Stimulated activated CD4-positive, alpha-beta T cell treated with anti-CD3 and anti-CD28 coated beads, Interleukin-4, amount 100 ng/mL, for 1 hour (primary cell): ENCODE measurements at places on chromosomes 5 and 9.

DNA sequence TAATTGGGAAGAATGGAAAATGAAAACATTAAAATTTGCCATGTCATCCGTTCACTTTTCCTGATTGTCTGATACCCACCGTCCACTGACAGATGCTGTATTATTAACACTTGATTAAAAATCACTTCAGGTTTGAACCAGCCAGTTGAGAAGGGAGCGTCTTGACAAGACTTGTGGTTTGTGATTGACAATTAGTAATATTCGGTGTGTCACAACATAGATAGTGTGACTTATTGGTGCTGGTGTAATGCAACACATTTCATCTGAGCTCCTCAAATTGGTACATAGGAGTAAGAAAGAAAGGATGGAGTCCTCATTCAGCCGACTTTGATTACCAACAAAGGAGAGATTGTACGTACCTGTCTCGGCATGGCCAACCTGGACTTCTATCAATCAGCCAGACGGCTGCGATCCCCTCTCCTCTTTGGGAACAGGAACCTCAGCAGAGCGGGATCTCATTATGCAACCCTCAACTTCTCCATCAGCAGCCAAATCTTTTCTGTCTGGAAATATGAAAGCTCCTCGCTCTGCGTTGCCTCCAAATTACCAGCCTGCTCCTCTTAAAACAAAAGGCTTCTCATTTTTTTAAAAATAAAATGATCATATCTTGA lies 211.7 kb upstream of the MVB12B start:
- DNase-seq, result no peak

- DNase-seq, result no peak
Observed at GRCh38 chr9:98057138-98057799, 737 bp downstream of the NANS start.

- no peak for DNase-seq
Observed at GRCh38 chr9:95605816-95606488, 89.2 kb upstream of the PTCH1 start.

- DNase-seq, result no peak
Observed at GRCh38 chr5:11946317-11946716, 42.1 kb upstream of the CTNND2 start.

DNA sequence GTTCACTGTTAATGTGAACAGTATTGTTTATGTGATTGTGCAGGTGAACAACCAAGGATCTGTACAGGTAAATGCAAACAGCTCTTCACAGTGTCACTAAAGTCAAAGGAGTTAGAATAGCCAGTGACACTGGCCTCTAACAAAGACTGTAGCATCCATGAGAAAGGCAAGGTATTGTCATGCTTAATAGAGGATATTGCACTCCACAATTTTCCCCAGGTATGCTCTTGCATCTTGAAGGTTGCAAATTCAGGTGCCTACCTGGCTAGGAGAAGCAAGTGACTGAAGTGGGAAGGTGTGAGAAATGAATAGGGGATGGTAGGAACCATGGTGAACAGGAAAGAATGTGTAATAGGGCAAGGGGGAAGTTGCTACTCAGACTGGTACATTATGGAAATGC lies 101.2 kb upstream of the EFNA5 start:
- DNase-seq, result no peak

DNA sequence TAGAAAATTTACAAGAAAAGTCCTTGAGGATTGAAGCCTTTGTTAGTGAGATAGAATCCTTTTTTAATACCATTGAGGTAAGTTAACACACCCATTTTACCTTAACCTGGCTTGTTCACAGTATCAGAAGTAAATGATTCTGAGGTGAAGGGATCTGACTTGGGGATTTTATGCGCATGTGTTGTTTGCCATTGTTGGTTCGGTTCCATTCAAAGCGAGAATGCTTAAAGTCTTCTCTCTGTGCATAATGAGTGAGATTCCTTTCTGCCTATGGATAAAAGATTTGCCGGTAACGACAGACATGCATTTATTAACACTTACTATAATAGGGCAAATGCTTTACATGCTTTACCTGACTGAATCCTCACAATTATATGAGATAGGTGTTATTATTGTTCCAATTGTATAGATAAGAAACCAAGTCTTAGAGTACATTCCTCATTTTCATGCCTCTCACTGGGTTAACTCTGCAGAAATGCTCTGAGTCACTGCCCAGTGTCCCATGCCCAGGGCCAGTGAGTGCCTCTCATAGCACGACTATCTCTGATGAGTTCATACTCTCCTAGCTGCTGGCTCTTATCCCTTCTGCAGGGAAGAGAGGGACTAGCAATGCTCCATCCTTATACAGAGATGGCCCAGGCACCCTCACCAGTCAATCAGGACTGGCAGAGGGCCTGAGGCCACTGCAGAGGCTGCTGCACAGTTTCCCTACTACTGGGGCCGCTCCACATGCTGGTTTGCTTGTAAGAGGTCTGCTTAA lies 54.4 kb downstream of the CMYA5 start:
- DNase-seq, result no peak

DNA sequence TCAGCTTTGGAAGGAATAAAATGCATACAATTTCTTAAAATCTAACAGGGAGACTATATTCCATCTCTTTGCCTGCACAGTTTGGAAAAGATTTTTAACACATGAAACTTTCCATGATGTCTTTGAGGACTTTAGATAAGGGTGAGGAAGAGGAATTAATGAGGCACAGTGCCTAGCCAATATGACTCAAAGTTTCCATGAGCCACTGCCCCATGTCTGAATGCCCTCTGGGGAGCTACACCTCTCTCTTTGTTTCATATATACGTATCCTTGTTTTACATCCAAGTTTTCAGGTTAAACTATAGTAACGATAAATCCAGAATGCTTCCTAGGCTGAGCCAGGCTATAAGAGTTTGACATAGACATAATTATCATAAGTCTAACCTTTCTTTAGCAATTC lies 349.3 kb upstream of the TLE4 start:
- DNase-seq, result no peak

DNA sequence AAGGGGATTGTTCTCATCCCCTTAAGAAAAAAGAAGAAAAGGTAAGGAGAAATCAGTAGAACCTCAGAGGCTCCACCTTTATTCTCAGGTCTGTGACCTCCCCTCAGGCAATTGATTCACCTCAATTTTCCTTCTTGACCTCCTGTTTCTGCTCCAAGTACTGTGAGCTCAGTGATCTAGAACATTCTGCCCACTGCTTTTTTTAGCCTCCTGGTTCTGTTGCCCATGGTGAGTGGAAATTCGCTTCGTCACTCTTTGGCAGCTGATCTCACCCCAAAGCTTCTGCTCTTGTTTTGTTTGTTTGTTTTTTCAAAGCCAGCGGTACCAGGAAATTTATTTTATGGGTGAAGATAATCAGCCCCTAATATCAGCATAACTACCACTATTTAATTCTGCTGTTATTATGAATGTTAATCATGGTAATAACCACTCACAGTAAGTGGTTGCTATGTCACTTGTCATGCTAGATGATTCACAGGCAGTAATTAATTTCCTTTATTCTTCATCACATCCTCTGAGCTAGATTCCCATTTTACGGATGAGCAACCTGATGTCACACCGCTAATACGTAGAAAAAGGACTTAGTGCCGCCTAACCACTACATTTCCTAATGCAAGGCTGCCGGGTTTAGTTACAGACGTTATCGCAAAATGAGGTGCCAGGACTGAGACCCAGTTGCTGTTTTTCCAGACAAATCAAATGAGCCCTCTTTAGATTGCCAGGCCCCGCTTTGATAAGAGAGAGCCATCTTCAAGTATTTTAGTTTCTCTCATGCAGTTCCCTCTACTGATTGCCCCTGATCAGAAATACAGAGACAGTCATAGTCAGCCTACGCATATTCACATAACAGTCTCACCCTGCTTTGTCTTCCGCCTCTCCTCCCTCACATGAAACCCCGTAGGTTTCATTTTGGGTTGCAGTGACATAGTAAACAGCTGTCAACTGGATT lies 78.2 kb downstream of the CYFIP2 start:
- DNase-seq, result no peak

DNA sequence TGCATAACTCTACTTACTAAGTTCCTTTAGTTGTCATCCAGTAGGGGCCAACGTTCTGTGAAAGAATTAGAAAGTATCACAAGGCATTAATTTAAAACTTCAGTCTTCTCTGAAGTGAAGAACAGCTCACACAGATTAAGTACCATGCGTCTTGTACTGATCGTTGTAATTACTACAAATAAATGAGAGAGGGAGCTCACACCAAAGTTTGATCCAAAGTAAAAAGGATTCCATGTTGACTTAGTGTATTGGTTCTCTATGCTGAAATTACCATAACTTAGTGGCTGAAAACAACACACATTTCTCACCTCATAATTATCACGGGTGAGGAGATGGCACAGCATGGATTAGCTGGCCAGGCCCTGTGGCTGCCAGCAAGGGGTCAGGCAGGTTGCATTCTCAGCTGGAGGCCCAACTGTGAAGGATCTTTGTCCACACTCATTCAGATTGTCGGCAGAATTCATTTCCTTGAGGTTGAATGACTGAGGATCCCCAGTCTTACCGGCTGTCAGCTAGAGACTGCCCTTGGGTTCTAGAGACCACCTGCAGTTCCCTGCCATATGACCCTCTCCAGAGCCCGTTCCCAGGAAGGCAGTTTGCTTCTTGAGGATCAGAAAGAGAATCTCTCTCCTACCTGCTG lies 169.1 kb downstream of the YTHDC2 start:
- DNase-seq, result no peak

- DNase-seq, result no peak
Observed at GRCh38 chr5:133110709-133111108, 58.9 kb downstream of the HSPA4 start.
